ENCODE measurements at places on chromosomes 1 and 21. TPM values are rescaled to one million over a fixed set of nuclear protein-coding genes. Genes with fewer than 3 reads are reported as not detected.
A peak's percentile ranks its signal among the peaks of the same experiment; 100 is the strongest.

ELAPOR1 gene
- total RNA-seq = 1.2 TPM

- no peak for DNase-seq
Observed at GRCh38 chr21:42684109-42684916, 30.9 kb downstream of the PDE9A start.

DNA sequence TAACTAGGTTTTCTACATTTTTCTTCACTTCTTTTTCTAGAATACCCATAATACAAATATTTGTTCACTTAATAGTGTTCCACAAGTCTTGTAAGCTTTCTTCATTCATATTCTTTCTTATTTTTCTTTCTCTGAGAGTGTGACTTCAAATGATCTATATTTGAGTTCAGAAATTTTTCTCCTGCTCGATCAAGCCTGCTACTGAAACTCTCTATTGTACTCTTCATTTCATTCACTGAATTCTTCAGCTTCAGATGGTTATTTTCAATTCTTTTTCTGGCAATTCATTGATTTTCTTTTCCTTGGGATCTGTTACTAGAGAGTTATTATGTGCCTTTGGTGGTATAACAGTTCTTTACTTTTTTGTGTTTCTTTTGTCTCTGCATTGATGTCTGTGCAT lies 82.5 kb upstream of the CAMK1G start:
- DNase-seq = no peak

LRRC7 gene
- 0.14 TPM for total RNA-seq

DNA sequence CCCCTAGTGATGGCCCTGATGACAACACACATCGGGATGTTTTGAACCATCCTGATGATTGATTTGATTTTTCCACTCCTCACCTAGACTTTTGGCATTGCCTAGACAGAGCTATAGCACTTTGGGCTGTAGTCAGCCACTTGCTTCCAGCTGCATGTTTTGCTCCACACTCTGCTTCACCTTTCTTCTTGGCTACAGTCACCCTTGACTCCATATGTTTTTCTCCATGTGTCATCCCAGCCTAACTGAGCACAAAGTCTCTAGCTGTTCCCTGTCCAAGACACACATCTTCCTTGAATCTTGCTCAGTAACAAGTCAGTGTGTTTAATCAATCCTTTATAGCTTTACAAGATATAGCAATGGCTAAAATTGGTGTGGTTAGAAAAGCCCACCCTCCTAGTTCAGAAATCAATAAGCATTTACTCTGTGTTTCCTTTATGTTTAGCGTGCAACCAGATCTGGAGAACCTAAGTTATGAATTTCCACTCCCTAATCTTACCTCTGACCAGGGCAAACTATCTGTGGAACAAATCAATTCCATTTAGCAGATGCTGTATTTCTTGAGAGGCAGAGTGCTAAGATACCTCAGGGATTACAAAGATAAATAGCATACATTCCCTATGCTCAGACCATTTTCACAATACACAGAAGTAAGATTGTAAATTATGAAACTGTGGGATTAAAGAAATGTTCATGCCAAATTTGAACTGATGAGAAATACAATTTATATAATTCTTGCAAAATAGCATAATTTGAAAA lies 98.4 kb upstream of the LYPLAL1 start:
- DNase-seq = no peak

TNNT2 gene
- total RNA-seq = 6.1 TPM

- DNase-seq = no peak
Observed at GRCh38 chr1:182633657-182634281, 29.6 kb upstream of the RGS16 start.

- DNase-seq = no peak
Observed at GRCh38 chr1:171884475-171884874, 43.2 kb downstream of the DNM3 start.

GRCh38 chr1:18618546-18619466 lies 11.8 kb upstream of the PAX7 start:
- peak; percentile 18 for DNase-seq

GRCh38 chr1:179053486-179053885 lies 27.8 kb downstream of the FAM20B start:
- DNase-seq = no peak

DNA sequence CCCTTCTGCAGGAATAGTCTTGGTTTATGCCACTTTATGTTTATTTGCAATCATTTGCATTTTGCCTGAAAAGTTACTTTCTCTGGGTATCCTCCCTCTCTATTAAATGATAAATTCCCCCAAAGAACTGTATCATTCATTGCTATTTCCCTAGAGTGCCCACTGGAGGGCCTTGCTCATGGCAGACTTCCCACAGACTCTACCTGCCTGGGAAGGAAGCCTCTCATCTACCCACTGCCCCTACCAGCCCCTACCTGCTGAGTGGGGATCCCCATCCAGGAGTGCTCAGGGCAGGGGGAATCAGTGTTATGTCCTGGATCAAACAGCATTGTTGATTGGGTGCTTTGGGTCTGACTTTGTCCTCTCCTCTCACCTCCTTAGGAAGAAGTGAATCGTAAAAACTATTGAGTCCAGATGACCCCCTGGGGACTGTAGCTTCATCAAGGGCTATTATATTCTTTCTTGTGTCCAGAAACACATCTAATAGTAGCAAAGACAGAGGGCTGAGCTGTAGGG lies 6.8 kb upstream of the LRRN2 start:
- DNase-seq = no peak

All from astrocyte (in vitro differentiated cells and primary cell).